ENCODE measurements at places on chromosomes 11 and 22.

DNA sequence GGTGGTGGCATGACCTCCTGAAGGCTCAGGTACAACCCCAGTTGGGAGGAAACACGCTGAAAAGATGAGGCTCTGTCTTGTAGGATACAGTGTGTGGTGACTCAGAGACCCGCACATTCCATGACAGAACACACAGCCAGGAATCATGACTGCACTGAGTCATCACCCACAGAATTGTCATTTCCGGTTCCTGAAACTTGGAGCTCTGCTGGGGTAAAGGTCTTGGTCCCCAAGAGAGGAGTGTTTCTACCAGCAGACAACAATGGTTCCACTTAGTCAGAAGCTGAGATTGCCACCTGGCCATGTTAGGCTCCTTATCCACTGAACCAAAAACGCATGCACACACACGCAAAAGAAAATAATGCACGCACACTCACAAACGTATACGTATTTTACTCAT is 31.5 kb upstream of the CYB5R3 start:
- DNase-seq: no peak

DNA sequence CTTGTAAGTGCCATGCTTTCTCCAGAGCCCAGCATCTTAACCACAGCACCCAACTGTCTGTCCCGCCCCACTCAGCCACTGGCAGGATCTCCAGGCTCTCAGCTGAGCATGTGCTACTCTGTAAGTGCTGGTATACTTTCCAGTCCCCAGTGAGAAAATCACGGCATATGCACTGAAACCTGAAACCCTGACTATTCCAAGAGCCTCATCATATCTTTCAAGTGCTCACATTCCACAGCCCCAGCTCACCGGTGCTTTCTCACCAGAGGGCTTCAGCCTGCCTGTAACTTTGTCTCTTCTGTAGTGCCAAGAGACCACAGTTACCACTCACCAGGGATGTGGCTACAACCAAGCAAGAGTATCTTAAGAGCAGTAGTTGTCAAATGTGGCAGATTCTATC is 24.4 kb upstream of the PAMR1 start:
- DNase-seq: no peak

DNA sequence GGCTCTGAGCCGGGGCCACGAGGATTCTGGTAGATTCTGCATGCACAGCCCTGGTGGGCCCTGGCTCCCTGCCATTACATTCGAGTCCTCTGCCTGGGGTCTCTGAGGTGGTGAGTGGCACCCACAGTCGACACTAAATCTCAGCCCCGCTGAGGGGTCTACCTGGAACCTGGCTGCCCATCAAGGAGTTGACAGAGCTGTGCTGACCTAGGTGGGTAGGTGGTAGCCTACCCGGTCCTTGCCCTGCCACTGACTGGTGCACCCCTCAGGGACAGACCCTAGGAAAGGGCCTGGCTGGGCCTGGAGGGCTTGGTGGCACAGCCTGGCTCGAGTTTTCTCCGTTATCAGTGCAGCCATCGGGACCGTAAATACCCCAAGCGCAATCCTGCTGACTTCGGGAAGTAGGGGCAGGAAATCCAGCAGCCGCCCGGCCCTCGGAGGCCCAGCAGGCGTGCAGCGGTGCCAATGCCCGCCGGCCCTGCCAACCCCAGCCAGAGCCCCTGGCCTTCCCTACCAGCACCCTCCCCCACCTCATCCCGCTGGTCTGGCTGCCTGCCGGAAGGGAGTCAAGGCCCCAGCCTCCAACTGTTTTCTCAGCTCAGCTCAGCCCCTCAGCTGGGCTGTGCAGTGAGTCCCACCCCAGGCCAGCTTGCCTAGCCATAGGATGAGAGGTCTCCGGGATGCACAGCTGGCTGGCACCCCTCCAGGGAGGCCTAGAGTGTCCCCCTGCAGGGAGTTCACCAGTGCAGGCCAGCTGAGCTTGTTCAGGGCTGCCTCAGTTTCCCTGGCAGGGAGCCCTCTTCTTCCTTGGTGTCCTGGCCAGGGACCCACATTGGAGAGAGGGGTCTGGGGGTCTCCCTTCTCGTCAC is 80.4 kb upstream of the KCNQ1OT1 start:
- DNase-seq: no peak

GRCh38 chr11:73376803-73377629 is 817 bp downstream of the RELT start:
- peak; percentile 36 for DNase-seq

GRCh38 chr11:124745835-124746620 is 6.0 kb downstream of the VSIG2 start:
- no peak for DNase-seq

DNA sequence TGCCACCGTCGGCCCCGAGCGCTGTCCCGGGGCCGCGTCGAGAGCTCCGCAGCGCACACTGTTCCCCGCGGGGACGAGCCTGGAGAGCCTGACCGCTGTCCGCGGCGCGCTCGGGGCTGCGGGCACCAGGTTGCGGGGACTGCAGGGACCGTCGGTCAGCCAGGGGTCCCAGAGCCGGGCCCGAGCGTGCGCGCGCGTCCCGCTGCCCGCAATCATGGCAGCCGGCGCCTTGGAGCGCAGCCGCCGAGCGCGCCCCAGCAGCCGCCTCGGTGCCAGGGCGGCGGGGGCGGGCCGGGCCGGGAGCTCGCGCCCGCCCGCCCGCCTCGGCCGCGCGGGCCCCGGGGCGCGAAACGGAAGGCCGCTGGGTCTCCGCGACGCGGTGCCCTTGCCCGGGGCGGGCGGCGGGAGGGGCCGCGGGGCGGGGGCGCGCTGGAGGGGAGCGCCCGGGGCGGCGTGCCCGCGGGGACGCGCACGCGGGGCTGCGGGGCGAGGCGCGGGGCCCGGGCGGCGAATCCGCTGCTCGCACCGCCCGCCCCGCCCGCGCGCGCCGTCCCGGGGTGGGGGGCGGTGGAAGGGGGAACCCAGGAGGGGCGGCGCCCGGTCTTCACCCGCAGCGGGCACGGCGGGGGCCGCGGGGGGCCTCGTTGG is 79.4 kb upstream of the PPARA start:
- DNase-seq: peak; percentile 26

GRCh38 chr22:46290843-46291785 is 5.6 kb upstream of the GTSE1 start:
- no peak for DNase-seq

- no peak for DNase-seq
Observed at GRCh38 chr22:39462443-39463221, 5.8 kb downstream of the MGAT3 start.

GRCh38 chr11:2559527-2560311 is 114.9 kb downstream of the KCNQ1 start:
- DNase-seq: no peak

DNA sequence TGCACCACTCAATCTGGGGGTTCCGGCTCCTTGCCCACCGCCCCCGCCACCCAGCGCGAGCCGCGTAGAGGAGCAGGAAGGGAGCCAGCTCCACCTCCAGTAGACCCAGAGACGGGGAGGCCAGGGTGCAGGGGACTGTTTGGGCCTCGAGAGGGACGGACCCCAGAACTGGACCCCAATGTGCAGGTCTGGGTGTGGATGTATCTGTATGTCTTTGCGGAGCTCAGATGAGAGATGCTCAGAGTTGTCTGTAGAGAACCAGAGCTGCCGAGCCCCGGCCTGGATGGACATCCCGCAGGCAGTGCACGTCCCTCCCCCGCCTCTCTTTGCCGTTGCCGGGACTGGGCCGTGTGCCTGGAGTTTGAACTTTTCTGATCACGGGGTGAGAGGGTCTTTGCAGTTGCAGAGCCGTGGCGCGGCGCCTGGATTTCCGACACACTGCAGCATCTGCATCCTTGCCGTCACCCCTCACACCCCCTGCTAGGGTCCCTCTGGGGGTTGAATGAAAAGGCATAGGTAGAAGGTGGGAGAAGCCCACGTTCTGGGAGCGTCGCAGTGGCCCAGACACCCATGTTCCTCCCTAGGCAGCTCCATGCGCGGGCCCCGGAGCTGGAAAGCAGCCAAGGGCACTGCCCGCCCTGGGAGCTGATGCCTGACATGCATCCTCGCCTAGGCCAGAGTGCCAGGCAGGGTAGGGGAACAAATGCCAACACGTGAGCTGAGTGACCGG is 105.2 kb downstream of the KCNQ1 start:
- DNase-seq: no peak

GRCh38 chr11:100719362-100719761 is 32.3 kb downstream of the ARHGAP42 start:
- no peak for DNase-seq

- no peak for DNase-seq
Observed at GRCh38 chr11:17718510-17718962, 835 bp upstream of the MYOD1 start.

DNA sequence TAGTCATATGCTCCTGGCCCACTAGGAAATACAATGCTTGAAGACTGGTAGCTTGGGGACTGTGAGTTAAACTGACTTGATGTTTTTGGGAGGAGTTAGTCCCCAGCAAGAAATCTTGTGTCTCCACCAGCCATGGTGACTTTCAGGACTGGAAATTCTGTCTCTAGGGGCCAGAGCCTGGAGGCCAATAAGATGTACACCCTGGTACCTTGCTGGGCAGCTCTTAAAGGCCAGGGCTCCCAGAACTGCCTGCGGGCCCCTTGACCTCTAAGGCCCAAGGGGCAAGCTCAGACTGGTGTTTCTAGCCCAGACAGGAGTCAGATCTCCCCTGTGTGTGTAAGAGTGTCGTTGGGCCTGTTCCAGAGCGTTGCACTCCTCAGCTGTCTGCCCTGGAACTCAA is 128.7 kb upstream of the C11orf58 start:
- DNase-seq: no peak

GRCh38 chr11:134821422-134821821 is 409.4 kb upstream of the B3GAT1 start:
- DNase-seq: no peak

DNA sequence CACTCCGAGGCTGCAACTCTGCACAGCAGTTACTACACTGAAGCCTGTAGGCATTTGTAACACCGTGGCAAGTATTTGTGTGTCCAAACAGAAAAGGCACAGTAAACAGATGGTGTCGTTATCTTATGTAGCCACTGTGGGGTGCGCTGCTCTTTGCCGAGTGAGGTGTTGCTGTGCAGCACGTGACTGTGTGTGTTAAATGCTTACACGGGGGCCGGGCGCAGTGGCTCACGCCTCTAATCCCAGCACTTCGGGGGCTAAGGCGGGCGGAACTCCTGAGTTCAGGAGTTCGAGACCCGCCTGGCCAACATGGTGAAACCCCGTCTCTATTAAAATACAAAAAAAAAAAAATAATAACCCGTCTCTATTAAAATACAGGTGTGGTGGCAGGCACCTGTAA is 11.5 kb downstream of the ZBED4 start:
- DNase-seq: no peak

DNA sequence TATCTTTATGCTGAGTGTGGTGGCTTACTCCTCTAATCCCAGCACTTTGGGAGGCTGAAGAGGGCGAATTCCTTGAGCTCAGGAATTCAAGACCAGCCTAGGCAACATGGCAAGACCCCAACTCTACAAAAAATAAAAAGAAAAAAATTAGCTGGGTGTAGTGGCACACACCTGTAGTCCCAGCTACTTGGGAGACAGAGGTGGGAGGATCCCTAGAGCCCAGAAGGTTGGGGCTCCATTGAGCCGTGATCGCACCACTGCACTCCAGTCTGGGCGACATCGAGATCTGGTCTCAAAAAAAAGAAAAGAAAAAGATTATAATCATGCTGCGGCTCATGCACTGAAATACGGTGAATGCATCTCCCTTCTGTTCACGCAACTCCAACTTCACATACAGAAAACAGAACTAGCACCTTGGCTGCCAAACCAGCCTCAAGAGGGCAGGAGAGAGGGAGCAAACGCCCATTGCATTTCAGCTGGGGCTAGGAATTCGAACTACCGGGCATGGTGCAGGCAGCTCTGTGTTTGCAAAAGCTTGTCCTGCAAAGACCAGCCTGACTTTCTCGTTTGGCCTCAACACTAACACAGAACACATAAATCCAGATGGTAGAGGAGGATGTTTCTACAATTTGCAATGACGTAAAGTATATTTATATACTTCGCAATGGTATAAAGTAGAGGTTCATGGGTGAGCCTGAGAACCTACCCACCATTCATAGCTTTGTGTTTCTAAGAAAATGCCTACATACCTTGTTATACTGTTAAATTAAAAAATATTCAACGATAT is 6.3 kb upstream of the SYNGR1 start:
- peak; percentile 31 for DNase-seq

DNA sequence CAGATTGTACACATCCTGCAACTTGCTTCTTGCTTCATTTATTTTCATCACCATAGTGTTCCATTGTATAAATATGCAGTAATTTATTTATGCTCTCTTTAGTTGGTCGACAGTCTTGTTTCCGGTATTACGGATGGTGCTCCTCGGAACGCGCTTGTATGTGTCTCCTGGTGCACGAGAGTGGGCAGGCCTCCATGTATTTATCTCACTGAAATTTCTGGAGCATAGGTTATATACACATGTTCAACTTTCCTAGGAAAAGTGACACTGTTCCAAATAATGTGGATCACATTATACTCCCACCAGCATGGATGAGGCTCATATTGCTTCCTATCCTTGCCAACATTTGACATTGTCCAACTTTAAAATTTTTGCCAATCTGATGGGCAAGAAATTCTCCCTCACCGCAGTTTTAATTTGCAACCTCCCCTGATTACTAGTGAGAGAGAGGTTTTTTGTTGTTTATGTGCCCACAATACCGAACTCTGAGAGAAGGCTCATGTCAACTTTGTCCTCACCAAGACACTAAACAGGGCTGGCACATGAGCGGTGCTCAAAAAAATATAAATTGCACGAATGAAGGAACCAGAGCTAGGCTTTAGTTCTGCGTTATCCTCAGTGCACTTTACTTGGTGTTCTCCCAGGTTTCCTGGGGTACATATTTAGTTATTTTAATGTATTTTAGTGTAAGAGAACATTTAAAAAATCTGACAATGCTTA is 3.8 kb downstream of the CSNK2A3 start:
- no peak for DNase-seq

DNA sequence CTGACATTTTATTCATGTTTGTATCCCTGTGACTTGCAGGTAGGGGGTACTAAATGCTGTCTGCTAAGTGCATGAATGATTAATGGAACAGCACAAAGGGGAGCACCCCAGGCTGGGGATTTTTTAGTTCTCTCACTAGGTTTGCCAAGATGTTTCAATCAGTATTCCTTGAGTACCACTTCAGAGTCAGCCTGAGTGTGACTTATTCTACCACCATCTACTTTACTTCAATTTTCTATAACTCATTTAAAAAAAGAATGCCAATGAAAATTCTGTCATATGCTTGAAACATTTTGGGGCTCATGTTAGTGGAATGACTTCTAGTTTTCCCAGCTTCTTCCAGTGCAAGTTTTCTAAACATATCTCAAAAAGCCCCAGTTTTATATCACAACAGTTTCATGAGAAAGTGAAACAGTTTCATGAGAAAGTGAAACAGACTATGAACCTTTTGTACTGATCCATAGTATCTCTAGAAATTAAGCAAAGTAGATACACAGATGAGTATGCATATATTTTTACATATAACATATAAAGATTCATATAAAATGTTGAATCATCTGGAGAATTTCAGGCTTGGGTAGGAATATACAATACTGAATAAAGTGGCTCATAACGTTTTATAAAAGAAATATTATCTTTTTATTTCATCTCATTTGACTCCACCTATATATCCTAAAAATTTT is 252.4 kb downstream of the GRM5 start:
- no peak for DNase-seq

- DNase-seq: no peak
Observed at GRCh38 chr11:64566042-64566914, 24.7 kb upstream of the SLC22A12 start.

All from stimulated activated CD8-positive, alpha-beta memory T cell treated with anti-CD3 and anti-CD28 coated beads, Interleukin-15, amount 100 ng/mL, for 4 hours (primary cell).